ENCODE measurements at places on chromosomes 6 and 20.
A peak's percentile ranks its signal among the peaks of the same experiment; 100 is the strongest.

DNA sequence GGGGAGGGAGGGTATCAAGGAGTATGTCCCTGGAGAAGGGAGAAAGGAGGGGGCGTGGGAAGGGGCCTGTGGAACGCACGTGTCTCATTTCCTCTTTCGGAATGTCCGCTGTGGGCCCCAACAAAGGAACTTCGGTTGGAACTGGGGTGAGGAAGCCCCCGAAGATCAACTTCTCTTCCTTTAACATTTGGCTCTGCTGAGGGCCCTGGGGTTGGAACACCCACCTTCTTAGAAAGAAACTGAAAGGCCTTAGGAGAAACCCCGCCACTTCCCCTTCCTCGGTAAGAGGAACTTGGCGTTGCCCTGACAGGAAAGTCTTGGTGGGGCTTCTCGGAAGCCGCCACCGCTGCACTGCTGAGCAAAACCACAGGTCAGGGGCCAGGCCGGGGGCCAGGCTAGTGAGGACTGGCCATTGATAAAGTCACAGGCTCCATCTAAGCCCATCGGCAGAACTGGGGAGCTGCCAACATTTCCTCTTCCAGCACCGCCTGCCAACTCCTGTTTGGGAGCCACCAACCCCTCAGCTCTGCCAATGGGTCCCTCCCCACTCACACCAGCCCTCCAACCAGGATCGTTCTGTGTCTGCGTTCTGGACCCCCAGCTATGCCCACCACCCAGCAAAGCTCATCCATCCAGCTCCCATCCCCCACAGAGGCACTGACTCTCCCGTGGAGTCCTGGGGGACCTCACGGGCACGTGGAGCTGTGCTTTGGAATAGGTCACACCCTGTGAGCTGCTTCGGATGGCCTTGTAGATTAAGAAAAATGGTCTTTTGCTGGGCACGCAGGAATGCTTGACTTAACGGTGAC lies 44.8 kb downstream of the FGD2 start:
- DNase-seq: no peak

- no peak for DNase-seq
These were observed 100.7 kb downstream of the TAF4 start for GRCh38 chr20:61964675-61965605.

- DNase-seq: no peak
These were observed 44.2 kb upstream of the TAB2 start for GRCh38 chr6:149273318-149273717.

DNA sequence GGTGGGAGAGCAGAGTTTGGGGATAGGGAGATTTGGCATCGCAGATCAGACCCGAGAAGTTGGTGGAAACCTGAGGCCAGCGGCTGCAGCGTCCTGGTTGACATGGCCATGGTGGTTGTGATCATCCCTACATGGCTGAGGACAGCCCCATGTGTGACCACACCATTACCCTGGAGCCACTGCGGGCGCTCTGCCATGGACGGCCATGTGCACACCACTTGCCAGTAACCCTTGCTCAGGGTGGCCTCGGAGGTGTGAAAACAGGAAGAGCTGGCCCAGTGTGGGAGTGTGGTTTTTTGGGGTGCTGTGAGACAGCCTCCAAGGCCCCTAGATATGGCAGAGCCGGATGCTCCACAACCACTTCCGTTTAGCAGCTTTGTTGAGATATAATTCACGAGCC lies 64.4 kb downstream of the TMEM242 start:
- no peak for DNase-seq

DNA sequence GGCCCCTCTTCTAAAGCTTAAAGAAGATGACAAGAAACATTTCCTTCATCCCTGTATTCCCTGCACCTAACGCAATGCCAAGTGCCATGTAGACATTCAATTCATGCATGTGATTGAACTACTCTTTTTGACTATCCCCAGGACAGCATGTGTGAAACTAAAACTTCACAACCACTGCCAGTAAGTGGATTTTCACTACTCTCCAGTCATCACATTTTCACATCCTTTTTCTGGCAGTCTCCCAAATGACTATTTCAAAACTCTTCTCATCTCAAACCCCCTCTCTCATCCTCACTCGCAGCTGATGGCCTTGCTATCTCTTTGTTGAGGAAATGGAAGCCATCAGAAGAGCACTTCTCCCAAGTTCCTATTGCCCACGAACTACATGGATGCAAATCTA lies 122.6 kb downstream of the OPRM1 start:
- no peak for DNase-seq

DNA sequence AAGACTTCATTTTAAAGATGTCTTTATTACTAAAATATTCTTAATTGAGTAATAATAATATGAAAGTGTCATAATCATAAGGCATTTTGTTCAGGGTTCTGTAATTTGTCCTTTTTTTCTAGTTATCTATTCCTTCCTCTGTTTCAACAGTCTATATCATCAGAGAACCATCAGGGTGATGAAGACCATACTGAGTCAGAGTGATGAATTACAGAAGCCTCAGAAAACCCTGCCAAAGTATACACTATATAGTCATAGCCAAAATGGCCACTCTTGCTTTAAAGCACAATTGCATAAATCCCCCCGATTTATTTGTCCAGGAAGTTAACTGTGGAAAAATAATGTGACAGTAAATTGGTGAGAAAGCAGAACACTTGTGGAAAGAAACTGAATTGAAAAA lies 735.0 kb downstream of the EPHA7 start:
- no peak for DNase-seq

DNA sequence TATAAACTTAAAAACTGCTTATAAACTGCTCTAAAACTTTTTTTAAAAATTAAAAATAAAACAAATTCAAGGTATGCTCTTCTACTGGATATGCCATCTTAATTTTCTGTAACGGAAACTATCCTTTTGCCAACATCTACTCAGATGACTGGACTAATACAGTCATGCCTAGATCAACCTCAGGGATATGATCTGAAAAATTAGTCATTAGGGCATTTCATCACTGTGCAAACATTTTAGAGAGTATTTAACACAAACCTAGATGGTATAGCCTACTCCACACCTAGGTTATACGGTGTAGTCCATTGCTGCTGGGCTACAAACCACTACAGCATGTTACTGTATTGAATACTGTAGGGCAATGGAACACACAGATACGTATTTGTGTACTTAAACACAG lies 64.8 kb downstream of the TRIM27 start:
- DNase-seq: no peak

- DNase-seq: no peak
These were observed 26.7 kb downstream of the GTSF1L start for GRCh38 chr20:43699941-43700565.

DNA sequence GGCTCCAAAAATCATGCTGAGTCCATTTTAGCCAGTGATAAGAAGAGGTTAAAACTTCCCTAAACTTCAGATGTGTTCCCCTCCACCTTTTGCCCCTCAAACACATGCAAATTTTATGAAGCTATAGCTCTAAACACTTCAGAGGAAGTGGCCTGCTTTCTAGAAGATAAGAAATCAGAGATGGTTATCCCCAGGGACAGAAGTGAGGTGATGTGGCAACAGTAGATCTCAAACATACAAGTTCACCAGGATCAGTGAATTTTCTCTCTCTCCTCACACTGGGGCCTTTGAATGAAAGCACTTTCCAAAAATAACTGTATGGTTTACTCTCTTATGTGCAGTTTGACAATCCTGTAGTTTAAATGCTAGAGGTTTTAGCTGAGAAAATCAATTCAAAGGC lies 332.0 kb downstream of the BTBD9 start:
- no peak for DNase-seq

DNA sequence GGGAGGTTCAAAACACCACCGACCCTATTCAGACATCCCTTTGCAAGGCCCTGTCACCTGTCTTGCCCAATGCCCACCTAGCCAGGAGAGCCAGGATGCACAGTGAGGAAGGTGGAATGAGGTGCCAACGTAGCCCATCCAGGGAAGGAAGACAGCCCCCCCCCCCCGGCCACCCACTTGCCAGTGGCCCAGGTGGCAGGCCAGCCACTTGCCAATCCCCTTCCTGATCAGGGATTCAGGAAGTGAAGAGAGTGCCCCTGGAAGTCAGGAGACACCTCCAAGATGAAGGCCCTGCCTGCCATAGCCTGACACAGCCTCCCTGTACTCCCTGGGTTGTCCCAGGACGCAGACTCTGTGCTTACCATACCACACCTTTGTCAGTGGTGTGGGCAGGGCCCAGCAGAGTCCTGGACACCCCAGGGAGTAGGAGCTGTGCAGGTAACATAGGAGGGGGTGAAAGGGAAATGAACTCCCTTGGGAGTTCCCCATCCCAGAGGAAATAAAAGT lies 54.7 kb downstream of the MRPL14 start:
- DNase-seq: no peak

- no peak for DNase-seq
These were observed 5.7 kb downstream of the PRR3 start for GRCh38 chr6:30562470-30563425.

DNA sequence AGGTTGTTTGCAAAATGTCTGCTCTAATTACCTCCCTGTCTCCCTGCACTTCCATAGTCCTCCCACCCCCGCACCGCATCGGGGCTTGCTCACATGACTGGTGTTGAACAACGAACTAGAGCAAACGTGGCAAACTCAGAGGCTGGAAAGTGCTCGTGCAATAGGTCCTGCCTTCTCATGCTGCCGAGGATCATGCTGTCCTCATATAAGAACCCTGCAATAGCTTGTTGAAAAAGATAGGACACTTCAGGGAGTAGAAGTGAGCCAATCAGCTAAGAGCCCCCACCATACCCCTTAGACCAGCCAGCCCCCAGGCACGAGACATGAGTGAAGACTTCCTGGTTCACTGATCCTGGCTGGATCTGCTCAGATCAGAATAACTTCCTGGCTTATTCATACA lies 219.2 kb downstream of the C6orf118 start:
- DNase-seq: no peak

- no peak for DNase-seq
These were observed 101.5 kb upstream of the TENT5A start for GRCh38 chr6:81853975-81854374.

DNA sequence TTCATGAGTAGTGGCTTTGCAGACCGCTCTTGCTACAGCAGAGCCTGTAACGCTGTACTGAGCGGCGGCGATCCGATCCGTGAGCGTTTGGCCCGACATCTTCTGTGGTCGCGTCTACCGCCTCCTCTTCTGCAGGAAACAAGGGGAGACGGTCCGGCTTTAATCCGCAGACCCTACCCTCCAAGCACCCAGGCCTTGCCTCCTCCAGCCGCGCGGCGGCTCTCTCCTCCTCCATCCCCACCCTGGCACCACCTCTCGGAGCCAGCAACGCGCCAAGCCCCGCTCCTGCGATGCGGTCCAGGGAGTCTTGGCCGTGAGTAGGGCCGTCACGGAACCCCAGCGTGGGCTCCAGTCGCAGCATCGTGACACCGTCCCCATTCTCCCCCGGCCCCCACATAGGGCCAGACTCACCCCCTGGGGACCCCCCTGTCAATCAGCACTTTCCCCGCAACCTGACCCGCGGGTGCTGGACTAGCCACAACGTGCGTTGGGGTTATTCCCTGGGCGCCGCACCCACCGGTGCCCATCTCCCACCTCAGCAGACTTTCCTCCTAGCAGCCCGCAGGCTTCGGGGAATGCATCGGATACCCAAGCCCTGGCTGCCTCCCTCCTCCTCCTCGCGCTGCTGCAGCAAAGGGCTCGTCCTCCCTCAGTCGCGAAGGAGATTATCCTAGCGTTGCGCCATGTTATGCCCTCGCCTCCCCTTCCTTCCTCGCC lies 914 bp downstream of the SNAP91 start:
- DNase-seq: no peak

- peak; percentile 28 for DNase-seq
These were observed 828 bp downstream of the ADGRB3 start for GRCh38 chr6:68635706-68636513.

- no peak for DNase-seq
These were observed 7.6 kb upstream of the GCNT2 start for GRCh38 chr6:10513544-10513943.

DNA sequence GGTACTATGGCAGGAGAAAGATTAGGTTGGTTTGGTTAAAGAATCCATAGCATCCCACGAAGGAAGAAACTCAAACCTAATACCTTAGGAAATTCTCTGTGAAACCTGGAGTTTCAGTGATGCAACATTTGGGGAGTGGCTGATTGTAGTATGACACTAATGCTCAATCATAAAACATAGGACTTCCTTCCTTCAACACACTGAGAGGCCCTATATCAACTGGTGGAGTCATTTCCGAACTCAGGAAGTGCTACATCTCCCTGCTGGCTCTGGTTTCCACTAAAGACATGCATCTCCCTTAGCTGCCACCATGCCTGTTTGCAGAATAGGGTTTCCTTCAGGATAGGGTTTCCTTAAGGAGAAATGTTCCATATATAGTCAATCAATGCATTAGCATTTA lies 5.2 kb upstream of the MANEA start:
- no peak for DNase-seq

DNA sequence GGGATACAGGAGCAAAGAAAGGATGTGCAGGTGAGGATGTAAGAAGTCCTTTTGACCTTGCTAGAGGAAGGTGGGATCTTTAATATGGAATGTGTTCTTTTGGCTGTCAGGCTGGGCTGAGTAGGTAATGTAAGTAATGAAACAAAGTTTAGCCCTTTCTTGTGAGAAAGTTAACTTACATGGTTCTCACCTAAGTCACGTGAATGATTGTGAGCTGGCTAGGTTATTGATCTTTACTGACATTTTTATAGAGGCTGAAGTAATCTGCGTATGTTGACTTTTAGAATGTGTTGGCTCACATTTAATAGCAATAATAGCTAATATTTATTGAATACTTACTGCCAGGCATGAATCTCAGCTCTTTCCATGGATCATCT lies 2.6 kb downstream of the TOP1 start:
- no peak for DNase-seq

DNA sequence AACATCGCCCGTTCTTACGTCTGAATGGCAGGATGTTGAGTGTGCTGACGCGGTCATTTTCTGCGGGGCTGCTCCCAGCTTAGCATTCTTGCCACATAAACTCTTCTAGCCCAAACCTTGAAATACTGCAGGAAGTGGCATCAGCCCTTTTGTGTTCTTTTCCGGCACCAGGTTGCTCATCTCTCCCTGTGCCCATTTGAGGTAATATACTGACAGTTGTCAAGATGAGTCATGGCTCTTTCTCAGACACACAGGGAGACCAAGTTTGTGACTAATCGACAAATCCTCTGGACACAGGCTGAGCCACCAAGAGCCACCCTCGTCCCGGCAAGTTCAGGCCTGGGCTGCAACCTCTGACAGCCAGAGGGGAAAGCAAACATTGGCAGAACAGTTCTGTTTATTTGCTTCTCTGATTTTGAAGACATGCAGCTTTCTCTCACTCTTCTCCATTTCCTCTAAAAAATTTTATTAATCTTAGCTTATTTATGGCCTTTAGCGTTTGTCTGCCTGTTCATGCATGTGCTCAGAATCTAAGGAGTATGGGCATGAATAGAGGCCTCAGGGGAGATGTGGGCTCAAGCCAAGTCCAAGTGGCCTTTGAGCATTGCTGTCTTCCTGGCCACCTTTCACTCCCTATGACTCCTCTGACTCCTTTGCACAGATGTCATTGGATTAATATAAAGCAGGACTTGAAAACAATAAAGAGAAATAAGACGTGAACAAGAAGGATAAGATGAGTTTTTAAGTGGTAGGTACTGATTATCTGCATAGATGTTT lies 328.2 kb upstream of the JAG1 start:
- no peak for DNase-seq

Data from cerebellar nuclear complex (tissue), 1 donor.